Activated naive CD8-positive, alpha-beta T cell treated with anti-CD3 and anti-CD28 coated beads for 36 hours (primary cell): ENCODE measurements at places on chromosomes 7 and 10. TPM values are rescaled to one million over a fixed set of nuclear protein-coding genes. Genes with fewer than 3 reads are reported as not detected.

DNA sequence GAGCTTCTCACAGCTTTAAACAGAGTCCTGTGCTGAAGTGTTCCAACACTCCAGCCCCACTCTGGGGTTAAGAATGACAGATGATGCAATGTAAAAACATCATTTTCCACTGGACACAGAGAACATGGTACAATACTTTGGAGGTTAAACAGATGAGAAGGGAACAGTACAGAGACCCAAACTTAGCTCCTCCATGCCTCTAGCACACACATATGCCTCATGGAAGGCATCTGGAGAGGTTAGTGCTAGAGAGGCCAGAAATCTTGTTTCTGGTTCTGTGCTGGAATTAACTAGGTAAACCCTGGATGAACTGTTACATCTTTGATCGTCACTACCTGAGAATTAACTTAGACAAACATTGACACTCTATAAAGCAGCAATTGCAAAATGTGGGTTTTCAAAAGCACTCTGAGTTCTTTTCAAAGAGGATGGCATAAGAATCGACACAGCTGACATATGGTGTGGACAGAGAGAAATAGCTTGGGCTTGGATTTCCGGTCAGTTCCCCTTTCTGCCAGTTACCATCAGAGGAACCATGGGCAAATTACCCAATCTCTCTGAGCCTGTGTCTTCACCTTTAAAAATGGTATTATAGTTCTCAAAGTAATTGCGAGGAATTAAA is 81.9 kb downstream of the KCNMA1 start:
- DNase-seq = no peak

The CYP2C19 gene
- not detected for total RNA-seq

The NEUROG3 gene
- total RNA-seq = 0.21 TPM

DNA sequence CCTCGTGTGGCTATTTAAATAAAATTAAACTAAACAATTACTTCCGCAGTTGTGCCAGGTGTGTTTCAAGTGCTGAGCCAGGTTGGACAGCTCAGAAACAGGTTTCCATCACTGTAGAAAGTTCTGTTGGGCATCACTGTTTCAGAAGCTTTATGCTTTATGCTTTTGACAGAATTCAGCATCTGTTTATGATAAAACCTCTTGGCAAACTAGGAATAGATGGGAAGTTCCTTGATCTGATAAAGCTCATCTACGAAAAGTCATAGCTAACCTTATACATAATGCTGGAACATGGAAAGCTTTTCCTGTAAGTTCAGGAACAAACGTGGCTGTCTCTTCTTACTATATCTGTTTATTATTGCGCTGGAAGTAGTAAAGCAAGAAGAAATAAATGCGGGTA is 143.4 kb downstream of the DOCK1 start:
- no peak for DNase-seq

DNA sequence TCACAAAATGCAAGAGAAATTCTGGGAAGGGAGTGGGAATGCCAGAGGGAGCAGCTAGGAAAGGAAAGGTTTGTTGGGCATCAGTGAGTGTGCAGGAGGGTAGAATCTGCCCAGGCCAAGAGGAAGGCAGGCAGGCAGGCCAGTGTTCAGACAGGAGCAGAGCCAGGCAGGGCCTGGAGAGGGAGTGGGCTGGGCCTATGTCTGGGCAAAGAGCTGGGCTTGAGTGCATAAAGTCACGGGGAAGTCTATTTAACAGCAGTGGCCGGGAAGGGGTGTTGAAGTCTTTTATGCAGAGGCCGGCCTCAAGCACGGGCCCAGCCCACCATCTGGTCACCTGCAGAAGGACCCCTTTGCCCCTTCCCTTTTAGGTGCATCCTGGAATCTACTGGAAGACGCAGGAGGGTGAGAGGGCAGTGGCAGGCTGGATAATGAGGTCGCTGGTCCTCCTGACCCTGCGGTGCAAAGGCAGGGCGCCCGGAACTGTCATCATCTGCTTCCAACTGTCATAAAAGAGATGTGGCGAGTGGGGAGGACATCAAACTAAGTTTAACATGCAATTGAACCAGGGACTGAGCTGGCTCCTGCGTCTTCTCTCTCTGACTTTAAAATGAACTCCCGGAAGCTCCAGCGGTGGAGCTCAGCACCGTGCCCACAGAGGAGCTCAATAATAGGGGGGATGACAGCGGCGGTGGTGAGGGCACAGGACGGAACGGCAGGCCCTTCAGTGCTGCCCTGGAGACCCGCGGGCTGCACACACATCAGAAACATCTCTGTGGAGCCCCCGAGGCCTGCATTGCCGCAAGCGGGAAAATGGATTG is 29.5 kb downstream of the CARD11 start:
- DNase-seq = no peak

DNA sequence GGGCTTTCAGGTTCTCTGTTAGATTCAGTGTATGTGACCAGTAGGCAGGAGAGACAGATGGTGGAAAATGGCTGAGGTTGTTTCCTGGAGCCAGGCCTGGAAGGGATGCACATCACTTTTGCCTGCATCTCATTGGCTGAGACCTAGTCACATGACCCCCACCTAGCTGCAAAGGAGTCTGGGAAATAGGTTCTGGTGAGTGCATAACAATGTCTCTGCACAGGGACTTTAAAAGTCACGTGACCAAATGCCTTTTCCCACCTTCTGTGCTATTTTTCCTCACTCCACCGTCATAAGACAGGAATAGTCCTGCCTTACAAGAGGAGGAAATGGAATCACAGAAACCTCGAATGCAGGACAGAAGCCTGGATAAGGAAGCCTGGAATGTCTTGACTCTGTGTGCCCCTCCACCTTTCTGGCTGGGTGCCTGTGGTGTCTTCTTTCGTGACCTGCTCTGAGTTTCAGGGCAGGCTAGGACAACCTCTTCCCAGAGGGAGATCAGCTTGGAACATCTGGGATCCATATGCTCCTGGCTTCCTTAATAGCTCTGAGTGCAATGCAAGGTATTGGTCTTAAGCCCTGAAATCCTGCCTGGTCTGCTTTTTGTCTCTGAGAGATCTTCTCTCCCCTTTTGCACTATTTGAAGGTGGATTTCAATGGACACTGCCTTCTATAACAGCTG is 139.9 kb upstream of the ZNF438 start:
- no peak for DNase-seq

- DNase-seq = no peak
Measured at GRCh38 chr7:153943457-153943856, 108.7 kb upstream of the DPP6 start.

GRCh38 chr7:102395592-102395872 is 631 bp upstream of the PRKRIP1 start:
- DNase-seq = no peak

DNA sequence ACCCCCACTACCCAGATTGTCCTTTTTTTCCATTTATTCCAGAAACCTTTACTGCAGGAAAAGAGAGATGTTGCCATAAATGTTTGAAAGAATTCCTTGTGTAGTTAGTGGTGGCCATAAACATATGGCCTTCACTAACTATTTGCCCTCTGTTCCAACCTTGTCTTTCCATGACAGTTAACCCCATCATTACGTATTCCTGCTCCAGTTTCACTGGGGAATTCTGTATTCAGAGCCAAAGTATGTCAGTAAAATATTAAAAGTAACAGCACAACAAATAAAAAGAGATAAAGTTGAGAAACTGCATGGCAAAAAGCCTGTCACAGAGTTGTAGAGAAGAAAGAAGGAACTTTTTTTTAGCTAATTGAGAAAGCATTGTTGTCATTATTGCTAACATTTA is 261.3 kb downstream of the BICC1 start:
- DNase-seq = no peak

GRCh38 chr7:65247491-65247890 is 126.2 kb upstream of the ZNF92 start:
- DNase-seq = no peak

The ZNF365 gene
- total RNA-seq = not detected

GRCh38 chr10:42937649-42938180 is 139.2 kb upstream of the RET start:
- DNase-seq = no peak

- DNase-seq = no peak
Measured at GRCh38 chr10:86363833-86364490, 2.6 kb downstream of the GRID1 start.

- no peak for DNase-seq
Measured at GRCh38 chr10:35434533-35434932, 98.2 kb downstream of the CCNY start.

The FOXK1 gene
- total RNA-seq = 38.2 TPM

The CYP3A7 gene
- total RNA-seq = not detected

The PLEKHS1 gene
- not detected for total RNA-seq

GRCh38 chr10:86113983-86114382 is 252.6 kb downstream of the GRID1 start:
- DNase-seq = no peak

DNA sequence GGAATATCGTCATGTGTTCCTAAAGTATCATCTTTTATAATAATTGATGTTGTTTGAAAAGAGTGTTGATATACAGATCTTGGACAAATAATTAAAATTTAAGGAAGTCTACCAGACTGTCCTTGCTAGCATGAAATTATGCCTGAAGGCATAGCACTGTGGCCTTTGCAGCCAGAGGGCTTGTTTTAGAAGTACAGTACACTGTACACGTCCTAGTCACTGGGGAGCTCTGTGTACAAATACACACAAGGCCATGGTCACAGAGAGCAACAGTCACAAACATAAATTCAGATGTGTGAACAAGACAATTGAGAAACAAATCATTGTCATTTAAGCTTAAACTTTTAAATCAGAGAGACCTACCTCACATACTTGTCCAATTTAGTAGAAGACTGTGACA is 133.0 kb downstream of the KIAA1217 start:
- no peak for DNase-seq

DNA sequence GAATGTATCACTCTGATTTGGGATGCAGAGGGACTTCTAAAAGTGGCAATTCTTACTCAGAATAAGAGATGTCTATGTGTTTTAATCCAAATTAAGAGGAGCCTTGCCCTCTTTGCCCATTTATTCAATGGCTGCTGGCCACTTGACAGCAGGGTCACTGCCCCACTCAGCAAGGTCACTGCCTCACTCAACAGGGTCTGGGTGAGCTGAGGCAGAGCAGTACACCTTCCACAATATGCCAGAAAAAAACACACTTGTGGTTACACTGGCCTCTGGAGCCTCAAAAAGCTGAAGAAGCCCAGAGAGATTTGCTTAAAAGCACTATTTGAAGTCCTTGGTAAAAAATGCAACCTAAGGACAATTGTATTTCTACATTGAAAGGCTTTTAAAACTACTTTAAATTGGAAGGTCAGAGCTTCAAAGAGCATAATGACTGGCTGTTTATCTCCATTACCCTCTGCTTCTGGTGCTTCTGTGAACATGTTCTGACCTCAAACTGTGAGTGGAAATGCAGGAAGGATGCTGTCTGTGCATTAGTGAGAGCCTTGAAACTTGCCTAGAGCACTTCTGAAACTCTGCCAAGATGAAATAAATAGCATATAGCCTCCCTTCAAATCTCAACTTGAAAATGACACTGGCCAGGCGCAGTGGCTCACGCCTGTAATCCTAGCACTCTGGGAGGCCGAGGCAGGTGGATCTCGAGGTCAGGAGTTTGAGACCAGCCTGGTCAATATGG is 35.1 kb upstream of the WIPF3 start:
- DNase-seq = no peak

DNA sequence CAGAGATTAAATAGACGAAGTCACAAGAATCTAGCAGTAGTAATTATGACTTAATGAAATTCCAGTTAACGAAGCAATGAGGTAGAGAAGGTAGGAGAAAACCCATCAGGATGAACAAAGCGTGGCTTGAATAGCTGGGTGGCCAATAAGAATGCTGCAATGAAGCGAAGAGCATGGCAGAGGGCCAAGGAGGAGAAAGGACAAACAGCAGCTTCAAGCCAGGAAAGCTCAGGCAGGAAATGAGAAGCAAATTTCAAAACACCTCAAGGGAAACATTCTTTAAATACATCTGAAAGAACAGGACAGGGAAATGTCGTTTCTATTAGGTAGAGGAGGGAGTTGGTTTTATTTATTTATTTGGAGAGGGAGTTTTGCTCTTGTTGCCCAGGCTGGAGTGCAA is 122.5 kb downstream of the KIAA1217 start:
- DNase-seq = no peak

DNA sequence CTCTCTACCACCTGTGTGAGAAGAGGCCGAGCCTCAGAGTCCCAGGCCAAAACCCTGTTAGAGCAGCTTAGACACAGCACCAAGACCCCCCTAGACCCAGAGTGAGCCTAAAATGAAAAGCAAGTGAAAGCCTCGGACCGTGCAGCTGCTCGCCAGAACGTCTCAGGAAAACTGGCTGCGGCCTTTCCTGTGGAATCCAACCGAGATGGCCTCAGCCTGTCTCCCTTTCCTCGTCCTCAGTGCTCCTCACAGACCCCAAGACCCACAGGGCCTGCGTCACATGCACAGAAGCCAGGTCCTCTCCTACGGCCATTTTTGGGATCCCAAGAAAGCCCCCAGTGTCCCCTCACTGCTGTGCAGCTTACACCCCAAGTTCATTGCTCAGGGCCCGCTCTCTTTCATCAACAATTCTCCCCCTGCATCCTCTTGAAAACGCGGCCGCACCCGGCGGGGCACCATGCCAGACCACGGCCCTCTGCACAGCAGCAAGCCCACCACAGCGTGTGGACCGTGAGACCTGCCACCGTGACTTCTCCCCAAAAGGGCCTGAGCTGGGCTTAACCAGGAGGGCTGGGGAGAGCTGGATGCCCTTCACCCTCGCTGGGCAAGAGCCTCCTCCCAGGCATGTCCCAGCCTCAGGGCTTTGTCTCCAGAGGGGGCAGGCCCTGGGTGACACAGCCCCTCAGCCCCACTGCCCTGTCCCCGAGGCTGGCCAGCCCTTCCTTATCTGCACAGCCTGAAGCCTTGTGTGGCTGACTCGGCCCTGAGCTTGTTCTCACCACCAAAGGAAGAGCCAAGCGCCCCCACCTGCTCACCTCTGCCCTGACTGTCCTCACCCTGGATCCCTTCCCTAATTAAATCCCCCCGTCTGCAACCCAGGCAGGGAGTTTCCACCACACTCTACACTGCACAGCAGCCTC is 142.9 kb downstream of the PTPRN2 start:
- DNase-seq = no peak

GRCh38 chr7:37912756-37913155 is 3.9 kb downstream of the SFRP4 start:
- DNase-seq = no peak

GRCh38 chr7:141444961-141445360 is 106.2 kb upstream of the AGK start:
- DNase-seq = no peak

- no peak for DNase-seq
Measured at GRCh38 chr7:133052826-133053225, 29.1 kb downstream of the CHCHD3 start.

The KIF11 gene
- 55.6 TPM for total RNA-seq

GRCh38 chr7:115023219-115023618 is 101.3 kb downstream of the MDFIC start:
- DNase-seq = no peak

The STEAP1B gene
- not detected for total RNA-seq

GRCh38 chr10:114683593-114683992 is 25.5 kb upstream of the ABLIM1 start:
- no peak for DNase-seq

- DNase-seq = no peak
Measured at GRCh38 chr7:31029251-31030042, 22.7 kb upstream of the ADCYAP1R1 start.

The HOXA6 gene
- not detected for total RNA-seq

DNA sequence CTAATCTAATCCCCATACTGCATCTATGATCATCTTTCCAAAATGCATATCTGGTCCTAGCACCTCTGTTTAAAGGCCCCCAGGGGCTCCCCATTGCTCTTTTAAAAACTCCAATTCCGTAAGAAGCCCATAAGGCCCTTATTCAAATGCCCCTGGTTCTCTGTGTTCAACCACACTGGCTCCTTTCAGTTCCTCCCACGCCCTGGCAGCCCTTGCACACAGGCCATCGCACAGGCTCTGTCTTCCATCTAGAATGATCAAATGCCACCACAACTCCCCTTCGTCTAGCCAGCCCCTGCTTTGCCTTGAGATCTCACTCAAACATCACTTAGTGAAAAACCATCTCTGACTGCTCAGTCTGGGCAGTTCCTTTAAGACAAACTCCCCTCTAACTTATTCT is 112.9 kb upstream of the LYZL2 start:
- no peak for DNase-seq
